ENCODE measurements at places on chromosomes 2 and 18. TPM values are rescaled to one million over a fixed set of nuclear protein-coding genes. Genes with fewer than 3 reads are reported as not detected.
A peak's percentile ranks its signal among the peaks of the same experiment; 100 is the strongest.

The KRTCAP3 gene
- total RNA-seq, result not detected

The CRYGC gene
- total RNA-seq, result not detected

The DLX2 gene
- total RNA-seq, result not detected

The DYNAP gene
- total RNA-seq, result not detected

The NOSTRIN gene
- total RNA-seq, result not detected

- H3K27ac ChIP-seq, result no peak overlapping the region
- no peak overlapping the region for H3K4me3 ChIP-seq
- no peaks in the 10 kb centered on the region for H3K36me3 ChIP-seq
- H3K27me3 ChIP-seq, result peaks cover 3% of the 10 kb centered on the region
- H3K4me1 ChIP-seq, result no peaks in the 10 kb centered on the region
- peak; percentile 95 for DNase-seq
Observed at GRCh38 chr18:13500869-13501542, 225.4 kb downstream of the FAM210A start.

GRCh38 chr2:237464757-237465391 lies 22.2 kb upstream of the MLPH start:
- H3K4me1 ChIP-seq, result peaks cover 12% of the 10 kb centered on the region
- H3K4me3 ChIP-seq, result no peak overlapping the region
- H3K27me3 ChIP-seq, result no peaks in the 10 kb centered on the region
- DNase-seq, result peak; percentile 37
- no peaks in the 10 kb centered on the region for H3K36me3 ChIP-seq

DNA sequence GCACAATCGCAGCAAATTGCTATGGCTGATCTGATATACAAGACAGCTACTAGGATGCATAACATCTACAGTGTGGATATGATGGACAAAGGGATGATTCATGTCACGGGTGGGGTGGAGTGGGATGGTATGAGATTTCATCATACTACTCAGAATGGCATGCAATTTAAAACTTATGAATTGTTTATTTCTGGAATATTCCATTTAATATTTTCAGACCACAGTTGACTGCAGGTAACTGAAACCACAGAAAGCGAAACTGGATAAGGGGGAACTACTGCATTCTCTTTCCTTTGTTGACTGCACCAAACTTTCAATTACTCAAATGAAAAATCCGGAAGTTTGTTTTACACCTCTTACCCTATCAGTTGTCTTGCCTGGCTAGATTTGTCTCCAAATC lies 94.4 kb upstream of the NEUROD1 start:
- peaks cover 9% of the 10 kb centered on the region for H3K4me1 ChIP-seq
- peak; percentile 45 for DNase-seq
- no peaks in the 10 kb centered on the region for H3K27me3 ChIP-seq

GRCh38 chr2:228644199-228644598 lies 462.7 kb upstream of the SPHKAP start:
- H3K27me3 ChIP-seq, result no peaks in the 10 kb centered on the region
- H3K36me3 ChIP-seq, result no peaks in the 10 kb centered on the region
- no peak overlapping the region for H3K4me3 ChIP-seq
- no peak for DNase-seq

- no peaks in the 10 kb centered on the region for H3K36me3 ChIP-seq
- H3K27ac ChIP-seq, result no peak overlapping the region
- no peaks in the 10 kb centered on the region for H3K4me1 ChIP-seq
- DNase-seq, result peak; percentile 4
Observed at GRCh38 chr2:30026091-30027055, 105.0 kb upstream of the ALK start.

GRCh38 chr2:53170466-53170865 lies 597.1 kb upstream of the CHAC2 start:
- no peaks in the 10 kb centered on the region for H3K36me3 ChIP-seq
- H3K27ac ChIP-seq, result no peak overlapping the region
- DNase-seq, result peak; percentile 75
- H3K4me1 ChIP-seq, result no peaks in the 10 kb centered on the region
- H3K4me3 ChIP-seq, result no peak overlapping the region

DNA sequence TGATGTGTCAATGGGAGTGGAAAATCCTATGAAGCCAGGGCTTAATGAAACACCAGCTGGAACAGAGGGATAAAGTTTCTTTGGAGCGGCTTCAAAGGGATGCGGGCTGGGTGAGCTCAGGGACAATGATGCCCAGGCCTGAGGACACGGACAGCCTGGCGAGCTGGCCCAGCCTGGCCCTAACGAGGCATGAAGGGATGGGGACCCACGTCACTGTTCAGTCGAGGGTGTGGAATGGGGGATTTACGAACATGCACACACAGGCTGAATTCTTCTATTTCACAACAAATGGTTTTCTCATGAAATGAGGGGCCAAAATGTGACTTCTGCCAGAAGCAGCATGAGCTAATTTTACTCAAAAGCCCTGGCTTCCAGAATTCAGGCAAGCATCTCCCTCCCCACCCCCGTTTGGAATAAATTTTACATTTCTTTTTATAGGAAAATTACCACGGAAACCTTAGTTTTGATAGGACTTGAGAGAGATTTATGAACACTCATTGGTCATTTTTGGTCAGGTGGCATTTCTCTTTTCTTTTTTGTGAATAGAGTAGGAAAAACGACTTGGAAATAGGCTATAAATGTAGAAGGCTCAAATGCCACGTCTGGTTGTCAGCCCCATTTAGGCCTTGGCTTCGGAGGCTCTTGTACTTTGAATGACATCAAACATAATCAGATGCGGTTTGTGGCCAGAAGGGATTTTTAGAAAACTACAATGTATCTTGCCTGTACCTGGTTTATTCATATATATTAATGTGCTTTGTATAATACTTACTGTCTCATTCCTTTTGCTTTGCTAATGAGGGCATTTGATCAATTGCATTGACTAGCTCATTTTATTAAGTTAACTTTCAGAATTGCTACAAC lies 893.8 kb upstream of the CELF4 start:
- no peaks in the 10 kb centered on the region for H3K27me3 ChIP-seq
- H3K4me1 ChIP-seq, result no peaks in the 10 kb centered on the region
- no peaks in the 10 kb centered on the region for H3K36me3 ChIP-seq
- no peak overlapping the region for H3K4me3 ChIP-seq
- H3K27ac ChIP-seq, result no peak overlapping the region
- no peak for DNase-seq

Data from fibroblast of lung (primary cell).